ENCODE measurements at places on chromosomes 4 and X. TPM values are rescaled to one million over a fixed set of nuclear protein-coding genes. Genes with fewer than 3 reads are reported as not detected.

GAGE12C gene
- not detected for total RNA-seq

FAM149A gene
- total RNA-seq, result 1.1 TPM

RHOXF2B gene
- total RNA-seq, result not detected

DMRTC1 gene
- total RNA-seq, result 0.85 TPM

NDNF gene
- total RNA-seq, result 0.25 TPM

SLC10A4 gene
- total RNA-seq, result not detected

LRBA gene
- total RNA-seq, result 52.6 TPM

NR3C2 gene
- 31.6 TPM for total RNA-seq

GUCY2F gene
- total RNA-seq, result not detected

GRCh38 chrX:37712458-37712857, 26.9 kb downstream of the XK start:
- no peaks in the 10 kb centered on the region for H3K36me3 ChIP-seq
- H3K4me3 ChIP-seq, result no peak overlapping the region
- H3K4me1 ChIP-seq, result no peaks in the 10 kb centered on the region
- no peak overlapping the region for H3K27ac ChIP-seq
- H3K27me3 ChIP-seq, result no peaks in the 10 kb centered on the region

- no peaks in the 10 kb centered on the region for H3K27me3 ChIP-seq
- H3K4me3 ChIP-seq, result no peak overlapping the region
- no peaks in the 10 kb centered on the region for H3K4me1 ChIP-seq
- H3K27ac ChIP-seq, result no peak overlapping the region
These were observed 42.0 kb upstream of the MXRA5 start for GRCh38 chrX:3388457-3388856.

- H3K36me3 ChIP-seq, result no peaks in the 10 kb centered on the region
- H3K27ac ChIP-seq, result no peak overlapping the region
- no peak overlapping the region for H3K4me3 ChIP-seq
- H3K27me3 ChIP-seq, result peaks cover 3% of the 10 kb centered on the region
- no peaks in the 10 kb centered on the region for H3K4me1 ChIP-seq
These were observed 162.9 kb upstream of the NOCT start for GRCh38 chr4:138852681-138853080.

DNA sequence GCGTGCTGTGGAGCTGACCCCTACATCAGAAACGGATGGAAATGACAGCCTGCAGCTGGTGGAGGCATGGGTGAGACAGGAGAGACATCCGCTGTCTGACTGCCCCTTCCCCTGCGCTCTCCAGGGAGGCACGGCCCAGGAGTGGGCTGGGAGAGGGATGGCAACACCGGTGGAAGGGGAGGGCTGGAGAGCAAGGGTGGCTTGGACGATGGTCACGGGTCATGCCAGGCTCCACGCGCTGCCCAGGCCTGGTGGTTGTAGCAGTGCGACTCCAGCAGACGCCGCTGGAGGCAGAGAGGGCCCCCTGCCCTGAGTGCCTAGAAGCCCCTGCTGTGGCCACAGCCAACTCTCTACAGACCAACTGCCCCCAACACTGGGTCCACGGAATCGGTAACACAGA, 47.9 kb downstream of the GAK start:
- peaks cover 57% of the 10 kb centered on the region for H3K36me3 ChIP-seq
- peaks cover 10% of the 10 kb centered on the region for H3K4me1 ChIP-seq
- no peak overlapping the region for H3K27ac ChIP-seq
- no peaks in the 10 kb centered on the region for H3K27me3 ChIP-seq
- DNase-seq, result no peak

DNA sequence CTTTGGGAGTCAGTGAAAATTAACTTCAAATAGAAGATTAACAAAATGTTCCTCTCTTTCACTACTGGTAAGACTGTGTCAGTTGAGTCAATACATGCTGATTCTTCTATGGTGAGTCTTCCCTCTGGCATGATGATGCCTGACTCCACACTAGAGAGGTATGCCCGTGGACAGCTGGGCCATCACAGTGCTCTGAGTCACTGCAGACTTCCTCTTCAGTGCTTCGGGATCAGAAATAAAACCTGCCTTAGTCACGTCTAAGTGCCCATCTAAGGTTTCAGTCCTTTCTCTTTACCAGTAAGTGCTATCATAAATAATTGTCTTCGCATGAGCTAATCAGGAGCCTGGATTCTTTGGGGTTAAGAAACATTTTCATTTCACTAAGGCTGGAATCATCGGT, 1.6 kb upstream of the ASB5 start:
- no peak overlapping the region for H3K27ac ChIP-seq
- no peak overlapping the region for H3K4me3 ChIP-seq
- no peak for DNase-seq
- no peaks in the 10 kb centered on the region for H3K4me1 ChIP-seq
- H3K27me3 ChIP-seq, result no peaks in the 10 kb centered on the region

DNA sequence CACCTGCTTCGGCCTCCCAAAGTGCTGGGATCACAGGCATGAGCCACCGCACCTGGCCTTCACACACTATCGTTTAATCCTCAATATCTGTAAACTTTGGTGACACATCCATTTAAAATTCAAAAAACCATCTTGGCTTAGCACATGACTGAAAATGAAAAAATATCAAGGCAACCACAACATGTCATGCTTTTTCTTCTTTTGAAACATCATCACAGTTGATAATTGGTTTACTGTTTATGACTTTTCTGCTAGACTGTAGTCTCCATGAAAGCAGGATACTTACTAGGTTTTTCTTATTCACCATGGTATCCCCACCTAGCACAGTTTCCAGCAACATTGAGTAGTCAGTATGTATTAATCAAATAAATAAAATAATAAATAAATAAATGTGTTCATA, 11.0 kb downstream of the GNRHR start:
- no peak overlapping the region for H3K27ac ChIP-seq
- DNase-seq, result no peak
- no peaks in the 10 kb centered on the region for H3K4me1 ChIP-seq
- H3K4me3 ChIP-seq, result no peak overlapping the region

DNA sequence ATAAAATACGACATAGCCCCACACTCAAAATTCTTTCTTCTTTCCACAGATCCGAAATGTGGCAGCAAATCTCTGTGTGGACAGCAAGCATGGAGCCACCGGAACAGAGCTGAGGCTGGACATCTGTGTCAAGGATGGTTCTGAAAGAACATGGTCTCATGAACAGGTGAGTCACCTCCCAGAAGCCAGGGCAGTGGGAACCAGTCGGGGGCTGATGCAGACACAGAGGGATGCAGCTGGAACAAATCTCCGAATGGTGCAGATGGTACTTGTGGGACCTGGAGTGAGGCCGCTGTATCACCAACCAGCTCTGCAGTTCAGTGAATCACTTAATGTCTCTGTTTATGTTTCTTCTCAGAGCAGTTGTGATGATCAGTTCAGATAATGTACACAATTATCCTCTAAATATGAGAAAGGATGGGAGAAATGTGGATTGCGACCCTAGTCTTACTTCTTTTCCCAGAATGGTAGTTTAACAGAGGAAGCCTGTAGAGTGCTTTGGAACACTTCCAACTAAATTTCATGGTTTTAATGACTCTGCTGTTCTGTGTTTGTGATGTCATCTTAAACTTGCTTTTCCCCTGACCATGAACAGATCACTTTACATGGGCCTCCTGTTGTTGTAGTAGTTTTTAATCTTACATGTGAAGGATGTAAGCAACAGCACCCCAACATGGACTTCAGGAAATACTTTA, 159.3 kb upstream of the GALNT7 start:
- no peak for DNase-seq
- H3K36me3 ChIP-seq, result no peaks in the 10 kb centered on the region
- H3K27ac ChIP-seq, result no peak overlapping the region
- no peaks in the 10 kb centered on the region for H3K4me1 ChIP-seq
- H3K4me3 ChIP-seq, result no peak overlapping the region
- no peaks in the 10 kb centered on the region for H3K27me3 ChIP-seq

GRCh38 chrX:18666614-18667013, 5.3 kb downstream of the RS1 start:
- H3K4me1 ChIP-seq, result no peaks in the 10 kb centered on the region
- no peaks in the 10 kb centered on the region for H3K27me3 ChIP-seq
- no peak for DNase-seq
- no peak overlapping the region for H3K27ac ChIP-seq
- no peaks in the 10 kb centered on the region for H3K36me3 ChIP-seq

GRCh38 chr4:129046055-129046959, 47.0 kb downstream of the SCLT1 start:
- H3K36me3 ChIP-seq, result no peaks in the 10 kb centered on the region
- H3K4me3 ChIP-seq, result no peak overlapping the region
- no peak overlapping the region for H3K27ac ChIP-seq
- DNase-seq, result no peak
- H3K27me3 ChIP-seq, result no peaks in the 10 kb centered on the region

DNA sequence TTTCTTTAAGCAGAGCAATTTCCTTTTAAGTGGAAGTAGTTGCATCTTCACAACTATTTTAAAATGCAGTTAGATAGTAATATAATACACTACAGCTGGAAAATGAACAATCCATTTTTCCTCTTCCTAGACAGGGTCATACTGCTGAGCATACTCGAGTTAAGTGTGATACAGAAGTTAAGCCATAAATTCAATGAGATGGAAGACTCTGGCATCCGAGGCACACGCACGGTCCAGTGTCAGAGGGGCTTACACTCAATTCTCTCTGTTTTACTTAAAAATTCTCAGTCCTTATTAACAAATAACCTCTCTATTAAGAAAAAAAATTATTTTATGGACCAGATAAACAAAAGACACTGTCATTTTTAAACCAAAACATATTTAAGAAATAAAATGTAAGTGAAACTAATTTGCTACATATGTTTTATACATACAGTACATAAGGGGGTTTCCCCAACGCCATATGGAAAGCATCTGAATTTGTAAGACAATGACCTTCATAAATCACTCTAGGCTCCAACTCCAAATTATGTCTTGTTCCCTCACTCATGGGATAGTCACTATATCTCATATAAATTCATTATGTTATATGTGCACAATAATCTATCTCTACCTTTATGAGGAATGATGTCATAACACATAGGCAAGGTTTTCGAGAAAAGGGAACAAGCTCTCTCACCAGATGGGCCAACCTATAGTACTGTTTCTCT, 315.3 kb downstream of the PAPSS1 start:
- H3K27me3 ChIP-seq, result no peaks in the 10 kb centered on the region
- no peak overlapping the region for H3K4me3 ChIP-seq

DNA sequence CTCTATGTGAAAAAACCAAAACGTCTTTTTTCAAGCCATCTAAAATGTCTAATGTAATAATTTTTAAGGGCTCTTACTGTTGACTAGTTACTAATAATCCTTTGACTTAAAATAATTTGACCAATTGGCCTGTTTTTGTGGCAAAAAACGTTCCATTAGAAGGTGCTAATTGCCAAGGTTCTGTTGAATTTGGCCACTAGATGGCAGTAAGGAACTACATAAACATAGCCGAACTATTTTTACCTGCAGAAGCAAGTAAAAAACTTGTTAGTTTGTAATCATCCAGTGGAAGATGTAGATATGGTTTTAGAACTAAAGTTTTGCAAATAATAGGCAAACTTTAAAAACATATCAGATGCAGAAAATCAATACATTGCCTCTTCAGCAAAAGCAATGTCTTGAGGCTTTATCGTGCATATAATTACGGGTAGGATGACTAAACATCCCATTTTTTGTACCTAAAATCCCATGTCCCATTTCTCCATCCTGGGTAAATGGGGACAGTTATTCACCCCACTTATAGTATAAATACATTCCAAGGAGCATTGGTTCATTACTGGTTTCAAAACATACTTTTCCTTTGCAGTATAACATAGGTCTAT, 57.6 kb downstream of the PROM1 start:
- H3K27ac ChIP-seq, result no peak overlapping the region
- H3K36me3 ChIP-seq, result no peaks in the 10 kb centered on the region
- DNase-seq, result no peak

DNA sequence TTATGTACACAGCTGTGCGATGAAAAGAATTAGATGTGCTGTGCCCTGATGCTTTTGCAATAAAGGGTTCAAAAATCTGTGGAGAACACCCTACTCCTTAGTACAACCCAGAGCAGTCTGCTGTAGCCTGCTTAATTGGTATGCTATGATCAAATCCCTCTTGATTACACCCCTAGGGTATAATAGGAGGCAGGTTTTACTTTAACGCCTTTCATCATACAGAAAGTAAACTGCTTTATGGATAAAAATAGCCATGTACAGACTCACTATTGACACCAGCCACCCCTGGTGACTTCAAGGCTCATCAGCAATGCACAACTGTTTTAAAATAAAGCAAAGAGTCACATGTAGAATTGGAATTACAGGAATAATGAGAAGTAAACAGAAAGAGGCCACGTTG, 315.3 kb downstream of the DMD start:
- H3K36me3 ChIP-seq, result no peaks in the 10 kb centered on the region
- H3K4me1 ChIP-seq, result no peaks in the 10 kb centered on the region
- no peak overlapping the region for H3K4me3 ChIP-seq
- H3K27me3 ChIP-seq, result no peaks in the 10 kb centered on the region

GRCh38 chrX:11704725-11705495, 39.2 kb upstream of the ARHGAP6 start:
- H3K36me3 ChIP-seq, result no peaks in the 10 kb centered on the region
- H3K4me1 ChIP-seq, result no peaks in the 10 kb centered on the region
- H3K27ac ChIP-seq, result no peak overlapping the region
- H3K4me3 ChIP-seq, result no peak overlapping the region

- H3K27ac ChIP-seq, result no peak overlapping the region
- no peaks in the 10 kb centered on the region for H3K4me1 ChIP-seq
These were observed 832.7 kb upstream of the INTU start for GRCh38 chr4:126799971-126800574.

DNA sequence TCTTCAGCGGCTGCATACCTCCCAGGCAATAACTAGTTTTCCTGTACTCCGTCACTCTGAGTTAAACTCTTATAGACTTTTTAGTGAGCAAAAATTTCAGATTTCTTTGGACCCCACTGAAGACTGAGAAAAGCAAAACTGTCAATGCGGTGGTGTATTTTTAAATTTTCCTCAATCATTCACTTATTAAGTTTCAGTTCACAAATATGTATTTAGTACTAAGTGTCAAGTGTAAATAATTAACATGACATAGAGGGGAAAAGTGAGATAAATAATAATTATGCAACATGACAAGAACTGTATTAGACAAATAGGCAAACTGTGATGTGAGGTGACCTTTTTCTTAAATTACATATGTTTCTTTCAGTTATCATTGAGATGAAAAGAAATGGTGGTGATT, 124.4 kb downstream of the NAF1 start:
- H3K4me3 ChIP-seq, result no peak overlapping the region
- no peaks in the 10 kb centered on the region for H3K4me1 ChIP-seq
- H3K36me3 ChIP-seq, result no peaks in the 10 kb centered on the region
- no peak overlapping the region for H3K27ac ChIP-seq
- DNase-seq, result no peak
- H3K27me3 ChIP-seq, result no peaks in the 10 kb centered on the region

DNA sequence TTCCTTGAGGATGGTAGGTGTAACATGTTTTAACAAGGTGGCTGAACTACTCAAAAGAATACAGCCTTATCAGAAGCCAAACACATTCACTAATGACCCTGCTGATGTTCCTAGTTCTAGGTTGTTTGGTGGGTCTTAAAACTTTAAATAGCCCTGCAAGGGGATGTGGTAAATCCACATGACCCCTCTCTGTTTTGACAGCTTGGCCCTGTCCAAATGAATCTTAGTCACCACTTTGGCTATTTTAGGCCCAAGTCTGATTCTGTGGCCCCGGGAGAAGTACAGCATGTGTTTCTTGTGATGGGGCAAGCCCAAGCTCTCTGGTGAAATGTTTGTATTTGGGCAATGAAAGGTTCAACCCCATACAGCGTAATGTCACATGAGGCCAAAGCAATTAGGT, 54.5 kb upstream of the GPR34 start:
- H3K4me3 ChIP-seq, result no peak overlapping the region
- H3K27me3 ChIP-seq, result no peaks in the 10 kb centered on the region
- H3K36me3 ChIP-seq, result peaks cover 2% of the 10 kb centered on the region
- no peak for DNase-seq
- H3K4me1 ChIP-seq, result no peaks in the 10 kb centered on the region

- no peaks in the 10 kb centered on the region for H3K4me1 ChIP-seq
- H3K27me3 ChIP-seq, result peaks cover 4% of the 10 kb centered on the region
- H3K4me3 ChIP-seq, result no peak overlapping the region
- DNase-seq, result no peak
These were observed 24.8 kb upstream of the ACSL1 start for GRCh38 chr4:184850431-184851199.

All from CD4-positive, alpha-beta T cell (primary cell).